ENCODE measurements at places on chromosomes 3 and 15.

GRCh38 chr3:76024640-76025039 is 239.3 kb upstream of the ZNF717 start:
- no peak for DNase-seq

DNA sequence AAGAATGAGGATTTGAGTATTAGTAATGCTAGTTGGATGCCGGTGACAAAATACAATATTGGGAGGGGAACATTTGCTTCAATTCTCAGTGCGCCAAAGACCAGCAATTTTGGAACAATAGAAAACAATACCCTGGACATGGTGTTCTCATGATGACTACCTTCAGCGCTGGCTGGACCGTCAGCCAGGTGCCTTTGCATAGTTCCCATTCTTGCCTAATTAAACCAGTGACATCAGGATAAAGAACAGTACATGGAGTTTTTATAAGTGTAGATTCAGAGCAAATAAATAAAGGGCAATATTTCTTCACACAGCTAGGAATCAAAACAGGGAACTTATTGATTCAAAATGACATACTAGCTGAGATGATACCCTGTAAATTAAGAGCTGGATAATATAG is 404.8 kb upstream of the RORA start:
- DNase-seq: no peak

DNA sequence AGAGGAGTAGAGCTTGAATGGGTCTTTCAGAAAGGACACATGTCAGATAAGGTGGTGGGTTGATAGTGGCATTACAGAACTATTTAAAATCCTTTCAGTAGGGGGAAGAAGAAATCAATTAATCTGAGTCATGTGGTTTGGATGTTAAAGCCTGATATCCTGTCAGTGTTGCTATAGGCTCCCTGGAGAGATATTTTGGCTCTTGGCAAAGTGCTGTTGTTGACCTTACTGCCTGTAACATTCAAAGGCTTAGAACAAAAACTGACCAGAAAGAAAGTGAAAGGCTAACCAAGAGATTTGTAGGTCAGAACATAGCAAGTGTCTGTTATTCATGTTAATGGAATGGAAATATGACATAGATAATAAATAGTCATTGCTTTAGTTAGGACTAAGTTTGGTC is 552.9 kb downstream of the DIPK2A start:
- no peak for DNase-seq

- DNase-seq: no peak
These were observed 415.9 kb upstream of the MDFIC2 start for GRCh38 chr3:70728311-70728710.

DNA sequence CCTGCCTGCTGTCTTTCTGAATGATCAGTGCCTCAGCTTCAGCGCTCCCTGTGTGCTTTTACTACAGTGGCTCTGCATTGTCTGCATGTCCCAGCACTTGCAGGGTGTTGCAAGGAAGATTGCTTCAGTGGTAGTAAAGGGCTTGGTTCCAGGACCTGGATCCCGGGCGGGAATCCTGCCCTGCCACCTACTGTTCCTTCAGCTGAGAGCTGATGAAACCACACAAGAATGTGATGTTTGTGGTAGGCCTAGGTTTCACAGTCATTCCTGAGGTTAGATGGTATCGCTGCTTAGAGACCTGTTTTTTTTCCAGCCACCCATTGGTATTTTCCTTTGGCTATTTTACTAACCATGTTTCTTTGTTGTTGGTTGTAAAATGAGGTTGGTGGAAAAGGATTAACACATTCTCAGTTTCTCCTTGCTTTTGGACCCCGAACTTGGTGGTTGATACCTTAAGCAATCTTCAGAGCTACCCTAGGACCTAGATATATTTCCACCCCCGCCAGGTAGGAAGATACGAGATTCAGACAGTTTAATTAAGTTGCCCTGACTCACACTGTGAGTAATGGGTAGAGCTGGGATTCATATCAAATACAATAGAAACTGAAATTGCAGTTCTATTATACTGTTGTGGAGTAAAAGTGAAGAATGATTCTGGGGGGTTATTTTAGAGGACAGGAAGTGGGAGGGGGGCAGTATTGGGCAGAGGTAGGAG is 11.4 kb downstream of the GPR87 start:
- no peak for DNase-seq

- no peak for DNase-seq
These were observed 29.3 kb downstream of the CCNL1 start for GRCh38 chr3:157130467-157131251.

DNA sequence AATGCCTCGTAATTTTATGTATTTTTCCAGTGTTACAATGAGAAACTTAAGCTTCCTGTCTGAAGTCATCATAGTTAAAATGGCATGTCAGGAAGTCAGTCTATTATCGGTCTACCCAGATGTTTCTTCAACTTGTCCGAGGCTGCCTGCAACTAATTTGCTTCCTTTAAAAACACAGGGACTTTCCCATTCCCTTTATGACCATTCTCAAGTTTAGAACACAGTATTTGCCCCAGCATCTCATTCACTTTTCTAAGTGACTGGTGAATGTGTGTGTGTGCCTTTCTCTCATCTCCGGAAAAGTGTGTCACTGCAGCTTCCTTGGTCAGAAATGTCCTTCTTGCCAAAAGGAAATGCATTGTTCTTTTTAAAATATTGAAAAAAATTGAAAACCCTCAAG is 466.6 kb downstream of the RAP2B start:
- DNase-seq: no peak

GRCh38 chr3:5197022-5197421 is 9.5 kb downstream of the EDEM1 start:
- DNase-seq: no peak

DNA sequence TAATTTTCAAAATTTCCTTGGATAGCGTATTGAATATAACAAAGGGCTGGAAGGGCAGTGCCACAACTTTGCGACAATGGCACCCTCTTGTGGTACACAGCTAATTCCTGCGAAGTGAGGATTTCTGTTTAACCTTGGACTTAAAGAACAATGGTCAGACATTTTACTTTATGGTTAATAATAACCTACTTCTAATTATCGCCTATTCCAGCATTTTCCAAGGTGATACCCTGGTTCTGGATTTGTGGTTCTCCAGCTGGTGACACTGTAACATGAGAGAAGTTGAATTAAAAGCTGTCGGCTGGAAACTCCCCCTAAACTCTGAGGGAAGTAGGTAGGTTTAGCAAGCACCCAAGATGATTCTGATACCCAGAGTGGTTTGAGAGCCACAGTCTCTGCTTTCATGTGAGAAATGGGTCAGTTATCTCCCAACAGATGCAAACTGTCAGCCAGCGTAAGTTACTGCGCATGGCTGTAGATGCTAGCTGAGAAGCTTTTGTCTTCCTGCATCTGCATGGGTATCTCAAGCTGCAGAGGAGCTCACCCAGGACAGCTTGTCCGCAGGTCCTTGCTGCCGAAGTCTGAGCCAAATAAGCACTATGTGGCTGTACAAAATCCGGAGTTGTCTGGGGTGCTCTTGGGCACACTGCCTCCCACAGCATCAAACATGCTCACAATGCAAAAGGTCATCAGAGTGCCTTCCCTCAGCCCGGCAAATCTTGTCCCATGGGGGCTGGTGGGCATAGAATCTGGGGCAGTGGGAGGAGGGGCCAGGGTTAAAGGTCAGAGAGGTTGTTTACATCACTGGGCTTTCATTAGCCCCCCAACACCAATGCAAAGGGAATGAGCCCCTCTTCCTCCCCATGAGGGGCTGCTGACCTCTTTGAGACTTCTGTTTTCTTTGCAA is 6.6 kb upstream of the CHSY1 start:
- DNase-seq: no peak

DNA sequence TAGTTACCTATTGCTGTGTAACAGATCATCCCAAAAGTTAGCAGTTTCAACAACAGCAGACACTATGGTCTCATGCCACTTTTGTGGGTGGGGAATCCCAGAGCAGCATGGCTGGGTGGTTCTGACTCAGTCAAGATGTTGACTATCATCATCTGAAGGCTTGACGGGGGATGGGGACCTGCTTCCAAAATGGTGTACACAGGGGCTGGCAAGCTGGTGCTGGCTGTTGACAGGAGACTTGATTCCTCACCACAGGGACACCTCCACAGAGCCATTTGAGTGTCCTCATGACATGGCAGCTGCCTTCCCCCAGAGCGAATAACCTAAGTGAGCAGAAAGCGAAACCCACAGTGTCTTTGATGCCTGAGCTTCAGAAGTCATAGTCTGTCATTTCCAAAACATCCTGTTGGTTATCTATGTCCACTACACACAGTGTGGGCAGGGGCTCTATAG is 19.1 kb downstream of the DNAJB8 start:
- DNase-seq: no peak

GRCh38 chr3:49689046-49689907 is at the start of the genes MST1 and RNF123:
Gene MST1, minus strand, starts transcription at chr3:49689474. Its CDS starts 783 bp downstream, at chr3:49688691.
Gene RNF123, plus strand, starts transcription at chr3:49689557. Its CDS starts 1,609 bp downstream, at chr3:49691166.
- no peak for DNase-seq

DNA sequence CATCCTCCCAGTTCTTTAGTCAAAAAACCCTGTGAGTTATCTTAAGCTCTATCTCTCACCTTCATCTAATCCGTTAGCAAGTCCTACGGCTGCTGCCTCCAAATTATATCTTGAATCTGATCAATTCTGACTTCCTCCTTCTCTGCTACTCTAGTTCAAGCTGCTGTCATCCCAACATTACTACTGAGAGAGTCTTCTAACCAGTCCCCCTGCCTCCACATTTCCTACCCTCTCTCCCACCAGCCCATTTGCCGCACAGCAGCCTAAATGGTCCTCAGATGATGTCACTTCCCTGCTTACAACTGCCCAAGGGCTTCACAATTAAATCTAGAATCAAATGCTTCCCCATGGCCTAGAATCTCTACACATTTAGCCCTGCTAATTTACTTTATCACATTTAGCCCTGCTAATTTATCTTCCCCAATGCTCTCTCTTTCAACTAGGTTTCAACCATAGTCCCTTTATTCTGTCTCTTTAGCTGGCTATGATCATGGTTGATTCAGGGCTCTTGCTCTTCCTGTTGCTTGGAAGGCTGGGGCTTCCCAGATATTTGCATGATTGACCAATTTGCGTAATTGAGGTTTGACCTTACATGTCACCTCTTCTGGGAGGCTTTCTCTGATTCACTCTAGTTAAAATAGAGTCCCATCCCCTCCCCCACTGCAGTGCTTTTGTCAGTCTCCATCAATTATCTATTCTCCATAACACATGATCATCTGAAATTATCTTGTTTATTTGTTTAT is 11.0 kb upstream of the ARL14 start:
- DNase-seq: no peak

DNA sequence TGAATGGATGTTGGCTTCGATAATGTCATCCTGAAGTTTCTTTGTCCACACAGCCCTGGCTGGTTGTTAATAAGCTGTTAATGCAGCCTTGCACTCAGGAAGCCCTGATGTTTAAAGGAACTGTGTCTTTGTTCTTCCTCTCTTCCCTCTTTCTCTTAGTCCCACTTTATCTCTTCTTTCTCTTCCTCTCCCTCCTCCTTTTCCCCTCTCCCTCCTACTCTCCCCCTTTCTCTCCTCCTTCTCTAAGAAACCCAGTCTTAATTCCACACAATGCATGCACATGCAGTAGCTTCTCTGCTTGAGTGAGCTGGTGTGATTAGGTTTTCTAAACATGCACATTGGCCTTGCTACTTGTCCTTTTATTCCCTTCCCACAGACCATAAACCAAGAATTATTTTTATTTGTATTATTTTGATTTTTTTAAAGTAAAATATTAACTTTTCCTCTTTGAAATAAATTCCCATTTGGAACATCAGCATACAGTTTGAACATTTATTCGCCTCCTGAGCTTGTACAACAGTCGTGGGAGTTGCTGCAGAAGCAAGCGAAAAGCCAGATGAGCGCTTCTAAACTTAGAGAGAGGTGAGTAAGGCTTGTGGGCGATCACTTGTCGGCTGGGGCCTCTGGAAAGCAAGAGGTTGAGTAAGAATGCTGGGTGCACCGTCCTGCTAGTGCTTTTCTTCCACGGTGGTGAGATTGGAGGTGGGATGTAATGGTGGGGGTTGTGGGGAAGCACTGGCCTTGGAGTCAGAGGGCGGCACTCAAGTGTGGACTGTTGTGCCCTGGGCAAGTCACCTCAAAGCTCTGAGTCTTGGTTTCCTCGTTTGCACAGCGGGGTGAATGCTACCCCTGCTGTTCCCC is 7.2 kb downstream of the GHRL start:
- DNase-seq: no peak

GRCh38 chr3:119099785-119100184 is 46.2 kb upstream of the TEX55 start:
- DNase-seq: no peak

GRCh38 chr3:33030802-33031201 is 66.1 kb downstream of the GLB1 start:
- no peak for DNase-seq

GRCh38 chr15:59632714-59633113 is 21.1 kb downstream of the GCNT3 start:
- DNase-seq: no peak

GRCh38 chr15:97991972-97992541 is 31.6 kb downstream of the ARRDC4 start:
- DNase-seq: no peak

- no peak for DNase-seq
These were observed 768 bp upstream of the PDE12 start for GRCh38 chr3:57555306-57555705.

GRCh38 chr15:60160909-60161308 is 156.8 kb downstream of the FOXB1 start:
- DNase-seq: no peak

GRCh38 chr3:161104561-161105551 is at the start of gene B3GALNT1:
Gene B3GALNT1, minus strand, starts transcription at chr3:161105349. Its CDS starts 18,595 bp downstream, at chr3:161086754.
- DNase-seq: peak; percentile 41

DNA sequence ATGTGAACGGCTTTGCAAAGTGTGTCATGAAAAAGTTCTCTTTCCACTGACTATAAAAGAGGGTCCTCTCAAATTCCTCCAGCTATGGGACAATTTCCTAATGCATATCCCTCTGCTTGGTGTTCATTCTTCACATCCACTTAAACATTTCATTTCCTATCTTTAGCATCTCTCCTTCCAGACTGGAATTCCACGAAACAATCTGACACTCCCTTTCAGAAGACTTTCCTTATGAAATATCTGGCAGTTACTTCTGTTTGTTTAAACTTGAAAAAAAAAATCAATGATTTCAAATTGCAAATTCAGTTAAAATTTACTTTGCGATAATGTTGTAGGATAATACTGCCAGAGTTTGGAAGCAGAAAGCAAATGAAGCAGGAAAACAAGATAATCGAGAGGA is 105.8 kb upstream of the SELENOK start:
- DNase-seq: no peak

DNA sequence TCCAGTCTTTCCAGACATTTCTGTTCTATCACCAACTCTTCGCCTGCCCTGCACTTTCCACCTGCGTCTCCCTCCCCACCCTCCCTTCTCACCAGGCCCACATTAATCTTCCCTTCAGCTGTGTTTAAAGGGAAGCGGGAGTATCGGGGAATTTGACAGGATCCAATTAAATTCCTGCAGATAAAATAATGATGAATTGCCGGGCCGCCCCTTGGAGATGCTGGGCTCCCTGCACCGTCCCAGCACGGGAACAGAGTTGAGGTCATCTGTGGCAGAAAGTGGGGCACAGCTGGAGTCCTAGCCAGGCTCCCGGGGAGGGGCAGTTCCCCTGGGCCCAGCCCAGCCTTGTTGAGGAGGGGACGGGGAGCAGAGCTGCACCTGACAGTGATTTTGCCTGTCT is 30.3 kb downstream of the PLXNA1 start:
- DNase-seq: no peak

- no peak for DNase-seq
These were observed 12.1 kb downstream of the OSBPL10 start for GRCh38 chr3:31968927-31969418.

- no peak for DNase-seq
These were observed 215.7 kb upstream of the SLC2A2 start for GRCh38 chr3:171242170-171242569.

All from DMS 273 treated with DMSO at 0.1 percent for 48 hours (cell line).